Thyroid gland (tissue), 4 donors: ENCODE measurements at places on chromosomes 3 and 15. TPM values are rescaled to one million over a fixed set of nuclear protein-coding genes. Genes with fewer than 3 reads are reported as not detected.

Gene MYZAP
- 3.2 TPM for total RNA-seq

Gene FBXW12
- not detected for total RNA-seq

Gene PAK6
- 42.1 TPM for total RNA-seq

Gene STAC
- total RNA-seq, result 1.3 TPM

Gene DNAH12
- total RNA-seq, result 0.27 TPM

Gene ALS2CL
- 61.4 TPM for total RNA-seq

Gene CRTAP
- 241 TPM for total RNA-seq

Gene CLRN1
- not detected for total RNA-seq
